ENCODE measurements at places on chromosomes 2 and 18. TPM values are rescaled to one million over a fixed set of nuclear protein-coding genes. Genes with fewer than 3 reads are reported as not detected.

DNA sequence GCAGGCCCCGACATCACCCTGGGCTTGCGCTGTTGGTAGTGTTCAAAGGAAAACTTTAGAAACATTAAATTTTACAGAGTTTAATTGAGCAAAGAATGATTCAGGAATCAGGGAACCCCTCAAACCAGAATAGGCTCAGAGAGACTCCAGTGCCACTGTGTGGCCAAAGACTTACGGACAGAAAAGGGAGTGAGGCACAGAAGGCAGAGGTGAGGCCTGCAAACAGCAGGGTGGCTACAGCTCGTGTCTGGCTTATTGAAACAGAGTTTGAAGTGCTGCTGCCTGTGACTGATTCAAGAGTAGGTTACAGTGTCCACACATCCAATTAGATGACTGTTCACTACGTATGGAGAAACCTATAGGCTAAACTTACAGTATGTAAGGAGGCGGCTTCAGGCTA lies 2.4 kb upstream of the CTDP1 start:
- no peak for DNase-seq

- DNase-seq, result no peak
Observed at GRCh38 chr2:27527182-27527581, 30.5 kb downstream of the GCKR start.

DNA sequence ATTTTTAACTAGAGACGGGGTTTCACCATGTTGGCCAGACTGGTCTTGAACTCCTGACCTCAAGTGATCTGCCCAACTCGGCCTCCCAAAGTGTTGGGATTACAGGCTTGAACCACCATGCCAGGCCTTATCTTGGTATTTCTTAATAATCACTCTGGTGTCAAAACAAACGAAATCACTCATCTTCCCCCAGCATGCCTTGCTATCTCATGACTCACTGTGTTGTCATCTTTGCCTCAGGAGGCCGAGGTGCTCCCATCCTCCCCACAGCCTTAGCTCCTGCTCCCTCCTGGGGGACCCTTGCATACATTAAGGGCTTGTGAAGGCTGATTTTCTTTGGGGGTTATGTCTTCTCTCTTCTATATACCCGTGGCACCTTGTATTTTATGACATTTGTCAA lies 250.1 kb upstream of the DPP10 start:
- peak; percentile 32 for DNase-seq

- no peak for DNase-seq
Observed at GRCh38 chr18:63773551-63773950, 1.7 kb upstream of the SERPINB7 start.

GRCh38 chr2:63667132-63667700 lies 78.5 kb downstream of the MDH1 start:
- DNase-seq, result peak; percentile 13

- no peak for DNase-seq
Observed at GRCh38 chr2:110220190-110220564, 7.8 kb upstream of the MTLN start.

DNA sequence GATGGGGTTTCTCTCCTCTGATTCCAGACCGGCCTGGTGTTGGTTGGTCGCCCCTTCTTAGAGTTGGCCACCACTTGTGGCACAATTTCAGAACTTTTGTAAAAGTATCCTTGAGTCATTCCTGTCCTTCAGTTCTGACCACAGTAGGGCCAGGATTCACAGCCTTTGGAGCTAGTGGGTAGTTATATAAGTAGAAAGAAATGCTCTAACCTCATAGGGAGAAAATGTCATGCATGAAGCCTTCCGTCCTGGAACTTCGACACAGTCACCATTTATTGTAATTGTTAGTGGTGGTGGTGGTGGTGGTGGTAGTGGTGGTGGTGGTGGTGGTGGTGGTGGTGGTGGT lies 65.4 kb downstream of the EPAS1 start:
- no peak for DNase-seq

Gene SMAD2
- 76.9 TPM for total RNA-seq

Gene GNLY
- total RNA-seq, result not detected

Data from MG63 (cell line).